ENCODE measurements at places on chromosomes 7 and 10.

GRCh38 chr10:1625079-1625478 is 112.2 kb downstream of the ADARB2 start:
- DNase-seq: no peak

DNA sequence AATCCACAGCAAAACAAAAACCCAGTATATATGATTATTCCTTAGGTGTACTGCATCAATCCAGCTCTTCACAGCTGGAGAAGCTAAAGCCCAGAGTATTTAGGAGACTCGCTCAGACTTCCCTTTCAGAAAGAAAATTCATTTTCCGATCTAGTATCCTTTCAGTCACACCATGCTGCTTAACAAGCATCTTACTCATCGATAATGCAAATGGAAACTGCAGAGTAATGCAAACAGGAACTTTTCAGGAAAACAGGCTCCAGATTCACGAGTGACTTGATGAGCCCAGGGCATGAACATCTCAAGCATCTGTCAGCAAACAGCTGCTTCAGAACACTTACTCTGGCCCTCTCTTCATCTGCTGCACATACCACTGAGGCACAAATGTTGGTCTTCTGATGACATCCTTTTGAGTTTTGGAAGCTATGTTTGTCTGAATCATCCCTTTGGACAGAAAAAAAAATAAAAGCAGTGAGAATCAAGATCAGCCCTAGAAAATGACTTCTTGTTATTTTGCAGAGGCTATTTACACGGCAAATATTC is 24.9 kb upstream of the ZC3HAV1L start:
- DNase-seq: no peak

DNA sequence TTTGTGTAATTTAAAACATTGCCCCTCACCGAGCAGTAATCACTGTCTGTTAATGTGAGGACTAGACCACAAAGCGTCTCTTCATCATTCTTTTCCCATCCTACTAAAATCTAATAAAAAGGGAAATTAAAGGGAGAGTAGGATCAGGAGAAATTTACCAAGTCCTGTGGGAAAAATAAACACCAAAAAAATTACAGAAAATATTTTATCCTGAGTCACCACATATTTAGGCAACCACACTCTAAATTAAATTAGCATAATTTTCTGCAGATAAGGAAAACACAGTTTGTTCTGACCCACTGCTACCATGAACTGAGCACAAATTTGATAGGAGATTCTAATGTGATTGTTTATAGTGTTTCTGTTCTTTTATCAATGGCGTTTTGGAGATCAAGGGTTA is 49.3 kb downstream of the CCDC6 start:
- no peak for DNase-seq

- no peak for DNase-seq
Measured at GRCh38 chr7:156897673-156898072, 4.7 kb upstream of the LMBR1 start.

DNA sequence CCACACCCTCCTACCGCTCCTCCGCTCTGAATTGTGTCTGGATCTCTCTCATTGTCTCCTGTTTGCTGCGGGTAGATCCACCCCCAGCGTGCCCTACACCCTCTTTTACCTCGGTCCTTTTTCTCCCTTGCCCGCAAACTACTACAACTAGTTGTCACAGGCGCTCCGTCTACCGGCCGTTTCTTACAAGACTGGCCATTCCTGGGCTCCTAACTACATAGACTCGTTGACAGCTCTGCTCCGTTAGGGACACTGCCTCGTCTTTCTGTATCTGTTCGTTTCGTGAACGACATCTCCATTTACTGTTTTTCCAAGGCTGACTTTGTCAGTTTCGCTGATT is 786 bp downstream of the TAF3 start:
- DNase-seq: no peak

- no peak for DNase-seq
Measured at GRCh38 chr10:526651-527312, 162.7 kb downstream of the DIP2C start.

GRCh38 chr7:36266683-36267082 is 113.6 kb downstream of the EEPD1 start:
- no peak for DNase-seq
